Spinal cord (tissue), 10 donors: ENCODE measurements at places on chromosomes 3 and 15. TPM values are rescaled to one million over a fixed set of nuclear protein-coding genes. Genes with fewer than 3 reads are reported as not detected.

DNA sequence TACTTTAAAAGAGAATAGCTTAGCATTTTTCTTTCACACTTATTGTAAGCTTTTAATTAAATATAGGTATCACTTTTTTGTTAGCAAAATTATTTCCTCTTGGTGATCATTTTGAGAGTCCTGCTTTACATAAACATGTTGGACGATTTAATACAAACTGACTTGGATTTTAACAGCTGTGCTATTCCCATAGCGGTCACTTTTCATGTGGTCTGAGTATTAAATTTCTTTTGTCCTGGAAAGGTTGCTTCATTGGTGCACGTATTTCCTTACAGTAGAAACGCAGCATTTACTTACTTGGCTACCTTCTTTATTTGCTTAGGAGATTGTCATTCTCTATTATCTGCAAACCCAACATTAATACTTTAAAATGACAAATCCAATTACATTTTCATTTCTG lies 109.4 kb downstream of the ATG7 start:
- H3K27ac ChIP-seq = peak overlapping the region; percentile 90
- H3K4me1 ChIP-seq = peaks cover 14% of the 10 kb centered on the region

DNA sequence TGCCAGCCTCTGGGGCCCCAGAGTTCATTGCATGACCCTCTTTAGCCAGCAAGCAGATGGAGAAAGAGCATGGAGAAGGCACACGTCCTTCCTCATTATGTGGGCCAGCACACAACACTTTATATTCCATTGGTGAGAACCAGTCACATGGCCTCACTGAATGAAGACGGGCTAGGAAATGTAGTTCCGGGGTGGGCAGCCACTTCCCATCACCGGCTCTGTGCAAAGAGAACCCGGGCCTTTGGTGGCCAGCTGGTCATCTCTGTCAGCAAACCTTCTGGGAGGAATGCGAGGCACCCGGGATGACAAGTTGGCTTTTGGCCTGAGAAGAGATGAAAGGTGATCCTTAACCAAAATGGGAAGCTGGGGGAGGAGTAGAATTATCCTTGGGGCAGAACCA lies 90.2 kb upstream of the VGLL4 start:
- no peak for DNase-seq
- no peak overlapping the region for H3K27ac ChIP-seq
- no peaks in the 10 kb centered on the region for H3K27me3 ChIP-seq
- H3K4me3 ChIP-seq = no peak overlapping the region

Gene PRR20G
- not detected for total RNA-seq

Gene ANKRD63
- not detected for total RNA-seq

Gene C3orf85
- not detected for total RNA-seq
